Stimulated activated CD4-positive, alpha-beta T cell treated with anti-CD3 and anti-CD28 coated beads, Interleukin-1b, Interleukin-23, amount 100 ng/mL, for 1 hour (primary cell): ENCODE measurements at places on chromosomes 6 and 20.
A peak's percentile ranks its signal among the peaks of the same experiment; 100 is the strongest.

- DNase-seq = no peak
These were observed 92.3 kb upstream of the FUT9 start for GRCh38 chr6:95923518-95923917.

GRCh38 chr6:31576897-31577578 lies 1.7 kb downstream of the TNF start:
- no peak for DNase-seq

GRCh38 chr6:111973118-111973761 lies 80.7 kb upstream of the CCN6 start:
- peak; percentile 13 for DNase-seq

GRCh38 chr6:43708860-43709653 lies 21.5 kb upstream of the MRPS18A start:
- DNase-seq = no peak

DNA sequence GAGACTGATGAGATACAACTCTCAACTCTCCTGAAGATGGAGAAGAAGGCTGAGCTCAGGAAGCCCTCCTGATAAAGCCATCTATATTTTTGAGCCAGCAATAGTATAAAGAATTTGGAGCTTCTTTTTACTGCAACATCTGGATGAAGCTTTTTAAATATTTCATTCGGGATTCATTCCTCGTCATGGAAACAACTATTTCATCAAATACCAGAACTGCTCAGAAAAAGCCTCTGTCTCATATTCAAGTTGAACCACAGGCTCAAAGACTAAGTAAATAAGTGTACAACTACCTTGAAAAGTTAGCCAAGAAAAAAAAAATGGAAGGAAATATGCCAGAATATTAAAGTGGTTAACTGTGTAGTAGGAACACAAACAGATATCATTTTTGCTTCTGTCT lies 37.8 kb downstream of the PTPRT start:
- DNase-seq = no peak

GRCh38 chr6:46136831-46137230 lies 7.0 kb downstream of the ENPP4 start:
- DNase-seq = no peak

DNA sequence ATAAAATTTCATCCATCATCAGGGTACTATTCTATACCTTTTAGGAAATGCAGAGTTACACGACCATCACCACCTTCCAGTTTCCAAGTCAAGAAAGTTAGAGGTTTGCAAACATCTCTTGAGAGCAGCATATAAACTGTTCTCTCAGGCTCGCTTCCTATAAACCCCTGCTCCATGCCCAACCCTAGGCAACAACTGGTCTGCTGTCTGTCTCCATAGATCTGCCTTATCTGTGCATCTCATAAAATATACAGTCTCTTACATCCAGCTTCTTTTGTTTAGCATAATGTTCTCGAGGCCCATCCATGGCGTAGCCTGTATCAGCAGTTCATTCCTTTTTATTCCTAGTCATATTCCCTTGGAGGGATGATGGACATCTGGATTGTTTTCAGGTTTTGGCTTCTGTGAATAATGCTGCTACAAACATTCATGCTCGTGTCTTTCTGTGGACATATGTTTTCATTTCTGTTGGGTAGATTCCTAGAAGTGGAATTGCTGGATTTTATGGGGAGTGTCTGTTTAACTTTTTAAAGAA lies 6.1 kb downstream of the PTPRT start:
- no peak for DNase-seq

GRCh38 chr6:144617191-144617590 lies 332.1 kb downstream of the UTRN start:
- no peak for DNase-seq

DNA sequence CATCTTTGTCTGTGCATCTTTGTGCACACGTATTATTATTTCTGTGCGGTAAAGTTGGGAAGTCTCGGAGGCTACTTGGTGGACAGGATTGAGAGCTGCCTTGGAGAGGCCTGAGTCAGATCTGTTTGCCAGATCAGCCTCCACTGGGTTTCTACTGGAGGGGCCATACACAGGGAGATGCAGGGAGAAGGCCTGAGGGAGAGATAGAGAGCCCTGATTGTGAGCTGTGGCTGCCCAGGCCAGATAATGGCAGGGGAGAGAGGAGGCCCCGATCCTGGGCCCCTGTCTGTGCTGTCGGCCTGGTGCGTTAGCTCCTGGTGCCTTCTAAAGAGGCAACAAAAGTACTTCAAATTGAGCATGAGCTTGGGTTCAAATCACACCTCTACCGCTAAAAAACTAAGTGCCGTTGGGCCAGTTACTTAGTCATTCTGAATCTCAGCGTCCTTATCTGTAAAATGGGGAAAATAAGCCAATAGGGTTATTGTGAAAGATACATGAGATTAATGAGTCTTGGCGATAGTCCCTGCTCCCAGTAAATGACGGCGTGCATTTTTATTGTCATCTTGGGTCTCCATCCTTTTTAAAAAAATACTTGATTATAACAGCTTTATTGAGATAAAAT lies 27.6 kb upstream of the ADA start:
- DNase-seq = no peak

DNA sequence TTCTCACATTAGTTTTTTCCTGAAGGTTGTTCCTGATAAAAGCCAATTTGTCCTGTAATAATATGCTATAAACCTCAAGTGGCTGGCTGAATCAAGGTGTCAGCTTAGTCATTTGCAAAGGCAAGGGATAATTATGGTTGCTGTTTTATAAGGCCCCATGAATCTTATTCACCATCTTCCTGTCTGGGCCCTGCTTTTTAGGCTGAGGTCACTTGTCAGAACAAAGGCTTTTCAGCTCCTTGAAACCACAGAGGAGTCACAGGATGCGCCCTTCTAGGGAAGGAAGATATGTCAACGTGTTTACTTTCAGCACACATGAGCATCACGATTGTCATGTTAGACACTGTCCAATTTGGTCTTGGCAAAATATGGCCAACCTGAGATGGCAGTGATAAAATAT lies 64.8 kb upstream of the NAA20 start:
- DNase-seq = no peak

DNA sequence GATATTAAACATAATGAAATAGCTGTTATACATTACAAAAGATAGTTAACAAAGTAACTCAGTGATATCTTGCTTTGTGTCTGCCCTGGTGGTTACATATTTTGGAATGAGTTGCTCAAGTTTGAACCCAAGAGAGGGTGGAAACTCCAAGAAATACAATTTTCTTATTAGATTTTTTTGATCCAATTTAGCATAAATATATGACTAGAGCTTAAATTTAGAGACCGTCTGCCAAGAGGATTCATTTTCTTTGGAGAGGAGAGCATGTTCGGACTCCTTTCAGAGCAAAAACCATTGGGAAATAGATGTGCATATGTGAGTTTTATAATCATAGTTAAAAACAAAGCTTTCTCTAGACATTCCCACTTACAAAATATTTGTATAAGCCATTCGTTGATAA lies 353.4 kb downstream of the EPM2A start:
- DNase-seq = no peak
